ENCODE measurements at places on chromosomes 1 and 21.

- DNase-seq: no peak
Observed at GRCh38 chr1:183744132-183744913, 60.6 kb upstream of the RGL1 start.

DNA sequence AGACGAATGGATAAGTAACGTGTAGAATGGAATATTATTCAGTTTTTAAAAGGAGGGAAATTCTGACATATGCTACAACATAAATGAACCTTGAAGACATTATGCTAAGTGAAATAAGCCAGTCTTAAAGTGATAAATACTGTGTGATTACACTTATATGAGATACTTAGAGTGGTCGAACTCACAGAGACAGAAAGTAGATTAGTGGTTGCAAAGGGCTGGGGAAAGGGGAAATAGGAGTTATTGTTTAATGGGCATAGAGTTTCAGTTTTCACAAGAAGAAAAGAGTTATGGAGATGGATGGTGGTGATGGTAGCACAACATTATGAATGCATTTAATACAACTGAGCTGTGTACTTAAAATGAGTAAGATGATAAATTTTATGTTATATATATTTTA lies 14.7 kb upstream of the AHCYL1 start:
- no peak for DNase-seq

- DNase-seq: no peak
Observed at GRCh38 chr1:236113324-236114032, 28.9 kb upstream of the GPR137B start.

DNA sequence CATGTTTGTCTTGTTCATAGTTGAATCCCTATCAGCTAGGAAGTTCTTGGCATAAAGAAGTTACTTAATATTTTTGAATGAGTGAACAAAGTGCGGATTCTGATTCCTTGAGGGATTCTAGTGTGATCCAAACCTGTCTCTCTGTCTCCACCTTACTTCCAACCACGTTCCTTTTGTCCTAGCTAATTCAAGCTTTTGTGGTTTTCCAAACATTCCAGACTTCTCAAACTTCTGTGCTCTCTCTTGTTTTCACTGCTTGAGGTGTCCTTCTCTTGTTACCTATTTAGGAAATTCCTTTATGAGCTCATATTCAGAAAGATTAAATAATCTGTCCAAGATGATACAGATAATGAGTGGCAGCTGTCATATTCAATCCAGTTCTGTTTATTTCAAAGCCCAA lies 353.2 kb downstream of the PTBP2 start:
- no peak for DNase-seq

DNA sequence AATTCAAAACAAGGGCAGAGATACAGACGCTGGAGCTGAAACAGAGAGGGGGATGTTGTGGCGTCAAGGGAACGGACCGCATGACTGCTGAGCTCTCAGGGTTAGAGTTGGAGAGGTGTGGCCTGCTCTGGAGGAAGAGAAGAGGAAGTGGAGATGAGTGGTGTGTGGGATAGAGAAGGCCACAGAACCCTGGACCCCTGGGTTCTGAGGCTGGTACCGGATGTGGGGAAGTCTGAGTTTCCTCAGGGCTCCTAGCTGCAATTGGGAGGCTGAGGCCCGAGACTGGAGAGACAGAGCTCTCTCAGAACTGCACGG lies 1.8 kb downstream of the BCAN start:
- no peak for DNase-seq

DNA sequence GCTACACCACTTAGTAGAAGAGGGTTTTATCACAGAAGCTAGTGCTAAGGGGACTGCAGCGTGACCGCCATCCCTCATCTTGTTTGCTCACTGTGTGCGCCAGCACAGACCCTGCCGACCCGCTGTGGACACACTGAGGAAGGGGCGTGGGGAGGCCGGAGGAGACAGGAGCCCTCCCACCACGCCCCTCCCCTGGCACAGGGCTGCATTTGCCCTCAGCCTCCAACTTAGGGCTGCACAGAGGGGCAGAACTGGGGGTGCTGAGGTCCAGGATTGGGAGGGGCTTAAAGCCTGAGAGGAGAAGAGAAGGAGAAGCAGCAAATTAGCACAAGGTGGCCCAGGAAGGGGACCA lies 37.2 kb downstream of the RRP1 start:
- DNase-seq: no peak

DNA sequence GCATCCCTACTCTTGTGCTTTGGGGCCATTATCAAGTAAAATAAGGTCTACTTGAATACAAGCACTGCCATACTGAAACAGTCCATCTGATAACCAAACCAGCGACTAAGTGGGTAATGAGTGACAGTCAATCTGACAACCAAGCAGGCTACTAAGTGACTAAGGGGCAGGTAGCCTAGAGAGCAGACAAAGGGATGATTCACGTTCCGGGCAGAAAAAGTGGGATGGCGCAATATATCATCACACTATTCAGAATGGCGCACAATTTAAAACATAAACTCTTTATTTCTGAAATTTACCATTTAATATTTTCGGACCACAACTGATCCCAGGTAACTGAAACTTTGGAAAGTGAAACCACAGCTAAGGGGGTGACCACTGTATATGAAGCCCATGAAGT lies 17.7 kb downstream of the NGF start:
- DNase-seq: no peak

DNA sequence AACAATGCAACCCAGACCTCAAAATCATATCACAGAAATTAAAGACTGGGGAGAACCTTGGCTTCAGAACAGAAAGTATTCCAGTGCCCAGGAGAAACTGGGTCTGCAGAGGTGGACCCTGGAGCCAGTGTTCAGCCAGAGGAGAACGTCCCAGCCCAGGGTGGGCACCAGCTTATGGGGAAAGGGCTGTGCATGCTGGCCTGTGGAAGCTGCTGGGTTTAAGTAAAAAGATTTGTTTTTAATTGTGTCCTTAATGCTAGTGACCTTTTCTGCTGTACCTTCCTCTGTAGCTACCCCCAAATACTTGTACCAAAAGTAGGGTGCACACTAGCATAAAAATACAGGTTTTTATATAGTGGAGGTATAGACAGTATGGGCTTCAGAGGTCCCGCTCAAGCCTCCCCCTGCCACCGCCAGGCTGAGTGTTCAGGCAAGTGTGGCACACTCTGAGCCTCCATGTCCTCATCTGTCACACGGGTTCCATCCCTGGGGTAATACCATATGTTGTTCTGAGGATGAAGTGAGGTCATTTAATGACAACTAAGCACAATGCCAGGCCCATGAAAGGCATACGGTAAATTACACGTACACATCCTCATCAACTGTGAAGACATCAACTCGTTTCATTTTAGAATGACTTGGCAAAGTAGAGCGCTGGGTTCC lies 47.0 kb downstream of the SLC37A1 start:
- DNase-seq: no peak

DNA sequence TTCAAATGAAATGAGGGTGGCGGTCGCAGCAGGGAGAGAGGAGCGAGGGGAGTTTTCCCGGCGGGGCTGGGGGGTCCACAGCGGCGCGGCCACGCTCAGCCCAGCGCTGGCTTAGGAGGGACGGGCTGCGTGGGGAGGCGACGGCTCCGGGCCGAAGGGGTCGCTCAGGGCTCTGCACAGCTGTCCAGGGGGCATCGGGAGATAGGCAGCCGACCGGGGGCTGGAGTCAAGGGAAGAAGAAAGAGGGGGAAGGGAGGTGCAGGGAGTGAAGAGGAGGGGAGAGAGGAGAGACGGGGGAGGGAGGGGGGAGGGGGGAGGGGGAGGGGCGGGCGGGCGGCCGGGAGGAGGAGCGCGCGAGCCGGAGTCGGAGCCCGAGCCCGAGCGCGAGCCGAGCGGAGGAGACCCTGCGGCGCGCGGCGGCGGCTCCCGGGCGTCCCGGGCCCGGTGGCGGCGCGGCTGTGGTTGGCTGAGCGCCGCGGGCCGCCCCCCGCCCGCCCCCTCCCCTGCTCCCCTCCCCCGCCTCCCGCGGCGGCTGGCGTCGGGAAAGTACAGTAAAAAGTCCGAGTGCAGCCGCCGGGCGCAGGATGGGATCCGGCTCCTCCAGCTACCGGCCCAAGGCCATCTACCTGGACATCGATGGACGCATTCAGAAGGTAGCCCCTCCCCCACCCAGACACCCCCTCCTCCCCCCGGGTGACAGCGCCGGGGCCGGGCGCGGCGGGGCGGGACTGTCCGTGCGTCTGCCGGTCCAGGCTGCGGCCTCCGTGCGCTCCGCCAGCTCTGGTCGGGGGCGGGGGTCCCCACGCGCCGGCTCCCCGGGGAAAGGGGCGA lies at the start of gene PDE9A:
Gene PDE9A, plus strand, starts transcription at position 391 of the 831 bp plus-strand sequence. Its CDS starts 194 bp downstream, at position 585.
- DNase-seq: no peak

GRCh38 chr1:37692834-37693175 lies 489 bp downstream of the CDCA8 start:
- no peak for DNase-seq

DNA sequence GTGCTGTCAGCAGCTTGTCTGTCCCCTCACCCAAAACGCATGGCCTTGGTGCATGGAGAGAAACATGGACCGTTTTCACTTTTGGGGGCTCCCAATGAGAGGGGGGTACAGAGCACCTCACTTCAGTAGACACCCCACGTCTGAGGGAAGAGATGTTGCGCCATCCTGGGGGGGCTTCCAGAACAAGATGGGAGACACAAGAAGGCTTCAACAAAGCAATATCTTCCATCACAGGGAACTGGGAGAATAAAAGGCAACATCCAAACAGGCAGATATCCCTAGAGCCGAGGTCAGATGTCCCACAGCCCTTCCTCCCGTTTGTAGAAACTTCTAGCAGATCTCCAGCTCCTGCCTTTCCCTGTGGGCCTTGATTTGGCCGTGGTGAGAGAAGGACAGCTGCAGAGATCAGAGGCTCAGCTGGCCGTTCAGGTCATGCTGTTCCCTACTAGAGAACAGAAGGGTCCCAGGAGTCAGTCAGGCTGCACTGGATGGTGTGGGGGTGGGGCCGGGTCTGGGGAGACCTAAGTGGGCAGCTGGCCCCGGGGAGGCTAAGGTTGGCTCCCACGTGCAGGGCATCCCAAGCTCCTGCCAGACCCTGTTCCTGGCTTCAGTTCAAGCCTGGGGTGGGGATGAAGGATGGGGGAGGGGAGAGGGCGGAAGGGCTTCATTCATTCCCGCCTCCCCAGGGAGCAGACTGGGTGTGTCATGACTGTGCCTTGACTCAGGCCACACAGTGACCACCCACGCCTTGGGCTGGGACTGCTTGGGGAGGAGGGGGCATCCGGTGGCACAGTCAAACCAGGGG lies 4.4 kb downstream of the PLOD1 start:
- DNase-seq: no peak

- DNase-seq: peak; percentile 17
Observed at GRCh38 chr21:39251326-39251725, 62.1 kb downstream of the BRWD1 start.

DNA sequence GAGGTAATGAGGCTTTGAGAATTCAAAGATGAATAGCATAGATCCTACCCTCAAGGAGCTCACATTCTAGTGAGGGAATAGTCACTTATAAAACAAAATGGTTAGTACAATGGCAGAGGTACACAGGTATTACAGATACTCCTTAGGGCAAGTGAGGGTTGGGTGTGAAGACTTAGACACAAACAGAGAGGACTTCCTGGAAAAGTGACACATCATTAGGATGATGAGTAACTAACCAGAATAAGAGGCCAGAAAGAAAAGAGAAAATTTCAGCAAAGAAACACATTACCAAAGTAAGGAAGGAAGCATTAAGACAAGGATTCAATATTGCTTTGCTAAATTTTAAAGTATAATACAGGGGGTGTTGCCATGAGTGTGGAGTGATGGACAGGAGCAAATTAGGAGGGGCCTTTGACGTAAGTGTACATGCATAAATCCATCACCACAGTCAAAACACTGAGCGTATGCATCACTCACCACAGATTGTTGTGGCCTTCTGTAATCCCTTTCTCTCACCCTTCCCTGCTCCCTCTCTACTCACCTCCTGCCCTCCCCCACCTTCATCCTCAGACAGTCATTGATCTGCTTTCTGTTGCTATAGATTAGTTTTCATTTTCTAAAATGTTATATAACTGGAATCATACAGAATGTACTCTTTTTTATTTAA lies 7.9 kb downstream of the CD53 start:
- no peak for DNase-seq

- DNase-seq: no peak
Observed at GRCh38 chr1:118487091-118487490, 302.1 kb upstream of the SPAG17 start.

- no peak for DNase-seq
Observed at GRCh38 chr1:33577663-33578062, 105.2 kb downstream of the ZSCAN20 start.

DNA sequence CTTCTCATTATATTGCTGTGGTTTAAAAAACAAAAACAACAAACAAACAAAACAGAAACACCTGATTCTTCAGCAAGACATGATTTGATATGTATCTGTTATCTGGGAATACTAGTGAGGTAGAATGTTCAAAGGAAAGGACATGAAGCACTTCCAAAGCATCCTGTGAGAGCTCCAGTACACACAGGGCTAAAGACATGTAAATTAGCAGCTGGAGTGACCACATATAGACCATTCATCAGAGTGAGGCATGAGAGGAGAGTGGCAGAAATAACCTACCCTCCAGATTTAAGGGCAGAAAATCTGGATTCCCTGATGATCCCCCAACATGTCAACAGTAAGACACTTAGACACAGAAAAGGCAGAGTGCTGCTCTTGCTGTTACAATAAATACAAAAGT lies 260.5 kb upstream of the CHRM3 start:
- DNase-seq: no peak

DNA sequence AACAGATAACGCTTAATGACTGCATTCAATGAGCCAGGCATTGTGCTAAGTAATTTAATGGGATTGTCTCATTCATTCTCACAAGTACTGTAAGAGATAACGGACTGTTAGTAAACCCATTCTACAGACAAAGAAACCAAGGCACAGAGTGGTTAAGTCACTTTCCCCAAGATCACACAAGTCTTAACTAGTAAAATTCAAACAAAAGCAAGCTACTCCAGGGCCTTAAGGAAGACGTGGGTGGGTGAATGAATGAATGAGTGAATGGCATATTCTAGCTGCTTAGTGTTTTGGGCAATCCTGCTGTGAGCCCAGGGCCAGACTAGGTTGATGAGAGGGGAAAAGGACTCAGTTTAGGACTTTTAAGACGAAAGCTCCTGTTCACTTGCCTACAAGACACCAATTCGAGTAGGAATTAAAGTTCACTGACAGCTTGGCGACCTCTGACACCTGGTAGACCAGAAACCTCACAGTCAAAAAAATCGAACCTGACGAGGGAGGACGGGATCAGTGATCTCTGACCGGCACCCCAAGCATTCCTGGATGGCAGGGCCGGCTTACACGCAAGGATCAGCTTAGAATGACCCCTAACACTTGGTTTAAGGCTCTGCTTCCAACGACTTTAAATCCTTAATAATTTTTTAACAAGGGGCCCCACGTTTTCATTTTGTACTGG lies 557 bp downstream of the EMC1 start:
- DNase-seq: no peak

- DNase-seq: no peak
Observed at GRCh38 chr1:234307726-234308125, 65.5 kb upstream of the COA6 start.

DNA sequence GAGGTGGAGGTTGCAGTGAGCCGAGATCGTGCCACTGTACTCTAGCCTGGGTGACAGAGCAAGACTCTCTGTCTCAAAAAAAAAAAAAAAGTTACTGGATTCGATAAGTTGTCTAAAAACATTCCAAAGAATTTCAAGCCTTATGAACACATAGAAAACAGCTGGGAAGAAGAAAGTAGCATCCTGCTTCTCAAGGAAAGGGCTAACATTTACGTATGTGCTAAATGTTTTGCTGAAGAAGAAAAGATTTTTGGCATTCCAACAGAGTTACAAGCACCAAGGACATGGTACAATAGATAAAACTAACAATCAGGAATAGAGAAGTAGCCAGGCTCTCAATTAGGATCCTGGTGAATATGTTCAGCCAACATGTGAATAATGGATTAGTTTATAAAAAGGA lies 69.8 kb downstream of the HFM1 start:
- no peak for DNase-seq
